Stromal cell of bone marrow (primary cell): ENCODE measurements at places on chromosomes 2 and 18.
A peak's percentile ranks its signal among the peaks of the same experiment; 100 is the strongest.

GRCh38 chr18:57767259-57768050, 35.7 kb downstream of the ATP8B1 start:
- peak; percentile 14 for DNase-seq

DNA sequence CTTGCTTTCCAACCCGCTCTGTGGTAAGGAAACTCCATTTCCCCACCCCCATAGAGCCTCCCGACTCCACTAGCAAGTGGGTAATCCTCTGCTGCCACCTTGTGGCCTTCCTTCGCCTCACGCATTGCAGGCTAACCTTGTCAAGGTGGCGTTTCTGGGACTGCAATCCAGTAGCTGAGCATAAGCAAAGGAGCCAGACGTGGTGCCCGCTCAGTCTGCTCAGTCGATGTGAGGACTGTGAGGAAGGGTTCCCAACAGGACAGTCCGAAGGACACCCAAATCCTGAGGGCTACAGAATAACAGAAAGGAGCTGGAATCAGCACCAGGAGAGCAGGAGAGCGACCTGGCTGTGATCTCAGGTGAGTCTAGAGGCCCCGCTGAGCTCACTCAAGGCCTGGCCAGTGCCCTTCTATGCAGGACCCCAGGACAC, 144.2 kb downstream of the SUCLG1 start:
- DNase-seq, result peak; percentile 51

- no peak for DNase-seq
Measured at GRCh38 chr2:1492711-1493430, 79.6 kb downstream of the TPO start.

GRCh38 chr18:23825978-23826405, 136.7 kb downstream of the LAMA3 start:
- peak; percentile 98 for DNase-seq

- DNase-seq, result no peak
Measured at GRCh38 chr18:77178559-77178958, 46.0 kb upstream of the MBP start.

- DNase-seq, result no peak
Measured at GRCh38 chr2:198706476-198707082, 751.2 kb downstream of the SATB2 start.

GRCh38 chr2:232898592-232899543, 28.8 kb downstream of the SNORC start:
- peak; percentile 31 for DNase-seq

DNA sequence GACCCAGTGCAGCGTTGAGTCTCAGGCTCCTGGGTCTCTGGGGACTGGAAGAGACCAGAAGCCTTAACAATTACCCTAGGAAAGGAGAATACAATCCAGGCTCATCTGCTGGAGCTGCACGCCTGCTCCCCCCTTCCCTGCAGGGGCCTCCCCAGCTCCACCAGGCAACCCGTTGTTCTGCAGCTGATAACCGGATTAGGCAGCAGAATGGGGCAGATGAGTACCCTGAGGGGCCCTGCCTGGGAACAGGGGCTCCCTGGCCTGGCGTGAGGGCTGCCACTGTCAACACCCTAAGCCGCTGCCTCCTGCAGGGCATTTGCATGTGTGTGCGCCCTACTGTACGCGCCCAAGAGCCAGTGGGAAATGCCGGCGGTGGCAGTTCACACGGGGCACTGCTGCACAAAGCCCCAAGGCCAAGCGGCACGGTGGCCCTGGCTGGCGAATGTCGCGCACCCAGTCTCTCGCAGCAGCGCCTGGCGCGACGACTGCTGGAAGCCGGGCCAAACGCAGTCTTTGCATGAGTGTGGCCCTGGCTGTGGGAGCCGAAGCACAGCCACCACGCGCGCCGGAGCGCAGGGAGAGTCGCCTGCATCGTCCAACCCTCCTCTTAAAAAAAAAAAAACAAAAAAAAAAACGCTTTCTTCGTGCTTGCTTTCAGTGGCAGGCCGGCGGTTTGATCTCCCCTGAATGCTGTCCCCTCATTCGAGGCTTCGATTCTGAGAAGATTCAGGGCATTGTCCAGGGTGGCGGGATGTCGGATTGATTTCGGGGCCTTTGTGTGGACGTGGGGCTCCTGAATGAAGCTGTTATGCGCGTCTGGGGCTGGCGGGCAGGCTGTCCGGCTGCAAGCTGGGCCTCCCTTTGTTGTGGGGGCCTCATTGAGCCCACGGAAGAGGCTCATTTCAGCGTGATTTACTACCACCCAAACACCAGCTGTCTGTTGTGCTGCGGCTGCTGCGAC, 63.8 kb downstream of the SETBP1 start:
- no peak for DNase-seq
